ENCODE measurements at places on chromosomes 1 and 21. TPM values are rescaled to one million over a fixed set of nuclear protein-coding genes. Genes with fewer than 3 reads are reported as not detected.

DNA sequence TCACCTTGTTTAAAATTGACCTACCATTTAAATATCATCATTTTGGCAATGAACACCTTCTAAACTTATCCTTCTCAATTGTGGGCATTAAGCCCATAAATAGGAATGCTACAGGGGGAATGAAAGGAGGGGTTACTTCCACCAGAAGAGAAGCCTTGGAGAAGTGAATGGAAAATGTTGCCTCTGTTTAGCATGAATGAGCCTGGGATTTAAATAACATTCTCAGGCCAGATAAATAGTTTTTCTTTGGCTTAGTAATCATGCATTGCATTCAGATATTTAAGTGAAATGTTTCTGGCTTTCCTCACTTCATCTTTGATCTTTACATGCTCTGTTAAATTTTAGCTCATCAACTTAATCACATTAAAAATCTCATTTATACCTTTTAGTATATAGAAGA lies 284.3 kb upstream of the FMN2 start:
- DNase-seq = no peak
- no peaks in the 10 kb centered on the region for H3K36me3 ChIP-seq
- no peaks in the 10 kb centered on the region for H3K27me3 ChIP-seq
- no peaks in the 10 kb centered on the region for H3K4me1 ChIP-seq
- H3K27ac ChIP-seq = no peak overlapping the region

GRCh38 chr1:198116069-198116468 lies 40.7 kb upstream of the NEK7 start:
- H3K27ac ChIP-seq = no peak overlapping the region
- no peaks in the 10 kb centered on the region for H3K27me3 ChIP-seq
- no peak for DNase-seq
- H3K36me3 ChIP-seq = no peaks in the 10 kb centered on the region
- no peak overlapping the region for H3K4me3 ChIP-seq
- H3K4me1 ChIP-seq = no peaks in the 10 kb centered on the region

- no peak for DNase-seq
- H3K4me3 ChIP-seq = no peak overlapping the region
- no peaks in the 10 kb centered on the region for H3K4me1 ChIP-seq
- H3K27ac ChIP-seq = no peak overlapping the region
These were observed 12.2 kb upstream of the FAM167B start for GRCh38 chr1:32234792-32235191.

DNA sequence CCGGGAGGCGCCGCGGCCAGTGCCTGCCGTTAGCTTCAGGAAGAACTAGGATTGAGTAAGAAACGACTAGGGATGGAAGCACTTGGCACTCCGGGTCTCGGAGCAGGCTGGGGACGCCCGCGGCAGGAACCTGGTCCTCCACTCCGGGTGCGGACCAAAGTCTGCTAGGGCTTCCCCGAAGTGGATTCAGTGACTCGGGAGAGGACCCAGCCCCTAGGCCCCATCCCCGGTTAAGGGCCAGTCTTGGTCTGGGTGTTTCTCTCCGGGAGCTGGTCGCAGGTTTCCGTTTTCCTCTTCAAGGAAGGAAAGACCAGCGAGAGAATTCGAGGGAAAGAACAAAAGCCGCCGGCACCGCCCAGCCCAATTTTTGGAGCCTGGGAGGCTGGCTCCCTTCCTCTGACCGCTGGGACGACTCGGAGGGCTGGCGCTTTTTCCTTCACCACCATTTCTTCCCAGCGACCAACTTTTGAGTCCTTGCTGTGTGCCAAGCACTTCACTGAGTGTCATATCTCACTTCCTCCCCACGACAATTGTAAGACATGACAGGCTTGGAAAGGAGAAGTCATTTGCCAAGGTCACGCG lies 16.8 kb upstream of the STMN1 start:
- DNase-seq = peak; percentile 47
- H3K4me1 ChIP-seq = peaks cover 3% of the 10 kb centered on the region
- no peaks in the 10 kb centered on the region for H3K27me3 ChIP-seq
- no peaks in the 10 kb centered on the region for H3K36me3 ChIP-seq
- H3K27ac ChIP-seq = peak overlapping the region; percentile 20

DNA sequence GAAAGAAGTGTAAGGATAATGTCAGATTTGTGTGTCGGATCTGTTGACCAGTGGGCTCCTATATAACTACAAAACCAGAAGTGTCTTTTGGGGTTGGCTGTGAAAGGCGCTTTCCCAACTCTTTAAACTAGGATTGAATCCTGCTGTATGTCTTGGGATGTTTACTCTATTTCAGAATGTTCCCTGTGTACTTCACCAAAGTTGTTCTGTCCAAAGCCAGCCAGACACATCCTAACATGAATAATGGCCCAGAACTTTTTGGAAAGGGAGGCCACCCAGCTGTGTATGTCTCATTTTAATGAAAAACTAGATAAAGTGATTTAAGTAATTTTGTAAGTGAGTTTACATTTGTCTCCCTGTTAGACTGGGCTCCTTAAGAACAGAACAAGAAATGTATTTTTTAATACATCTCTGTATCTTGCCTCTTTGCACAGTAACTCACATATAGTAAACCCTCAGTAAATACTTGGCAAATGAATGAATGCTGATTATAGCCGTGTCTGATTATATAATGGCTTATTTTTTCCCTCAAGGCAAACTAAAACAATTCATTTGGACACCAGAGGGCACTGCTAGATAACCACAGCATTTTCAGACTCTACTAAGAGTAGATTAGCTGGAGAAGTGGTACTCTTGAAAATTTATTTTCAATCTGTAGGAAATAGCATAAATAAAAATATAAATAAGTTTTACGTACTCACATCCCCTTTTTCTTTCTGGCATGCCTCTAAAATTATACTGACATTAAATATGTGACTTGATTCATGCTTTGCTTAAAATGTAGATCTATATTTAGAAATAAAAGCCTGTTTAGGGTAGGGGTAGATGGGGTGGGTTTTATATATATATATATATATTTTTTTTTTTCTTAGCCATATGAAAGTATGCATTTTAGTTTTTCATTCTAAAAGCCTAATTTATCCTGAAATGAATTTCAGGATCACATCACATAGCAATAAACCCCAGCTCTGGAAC lies 23.8 kb downstream of the TSEN15 start:
- H3K4me3 ChIP-seq = no peak overlapping the region
- no peaks in the 10 kb centered on the region for H3K4me1 ChIP-seq
- DNase-seq = peak; percentile 38
- no peaks in the 10 kb centered on the region for H3K27me3 ChIP-seq

GRCh38 chr1:215079456-215079855 lies 3.1 kb upstream of the KCNK2 start:
- no peak for DNase-seq
- peaks cover 18% of the 10 kb centered on the region for H3K27me3 ChIP-seq
- H3K27ac ChIP-seq = no peak overlapping the region
- H3K36me3 ChIP-seq = no peaks in the 10 kb centered on the region

DNA sequence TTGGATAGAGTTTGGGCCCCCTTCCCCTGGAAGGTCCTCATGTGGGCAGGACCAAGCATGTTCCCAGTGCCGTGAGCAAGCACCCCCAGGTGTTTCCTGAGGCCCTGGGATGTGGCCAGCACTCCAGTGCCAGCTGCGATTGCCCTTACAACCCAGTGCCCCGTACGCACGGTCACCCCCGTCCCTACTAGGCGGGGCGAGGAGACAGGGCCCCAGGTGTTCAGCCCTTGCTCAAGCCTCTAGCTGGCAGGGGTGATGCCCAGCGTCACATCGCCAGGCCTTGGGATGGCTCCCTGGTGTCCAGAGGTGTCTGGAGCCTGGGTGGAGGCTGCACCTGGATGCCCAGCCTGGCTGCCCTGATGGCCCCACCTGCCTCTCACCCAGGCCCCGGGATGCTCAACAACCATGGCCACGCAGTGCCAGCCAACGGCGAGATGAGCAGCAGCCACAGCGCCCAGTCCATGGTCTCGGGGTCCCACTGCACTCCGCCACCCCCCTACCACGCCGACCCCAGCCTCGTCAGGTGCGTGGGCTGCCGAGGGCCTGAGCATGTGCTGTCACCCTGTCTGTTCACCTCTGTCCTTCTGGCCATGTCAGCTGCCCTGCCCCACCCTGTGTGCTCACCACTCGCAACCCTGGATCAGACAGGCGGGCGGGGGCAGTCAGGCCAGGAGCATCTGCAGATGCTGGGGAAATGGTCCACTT lies 21.6 kb upstream of the CCDC27 start:
- H3K36me3 ChIP-seq = no peaks in the 10 kb centered on the region
- DNase-seq = no peak
- H3K4me1 ChIP-seq = no peaks in the 10 kb centered on the region
- H3K27ac ChIP-seq = no peak overlapping the region
- no peak overlapping the region for H3K4me3 ChIP-seq
- no peaks in the 10 kb centered on the region for H3K27me3 ChIP-seq

GRCh38 chr1:37177230-37177864 lies 143.0 kb upstream of the GRIK3 start:
- no peaks in the 10 kb centered on the region for H3K27me3 ChIP-seq
- H3K4me3 ChIP-seq = no peak overlapping the region
- peak; percentile 27 for DNase-seq
- no peak overlapping the region for H3K27ac ChIP-seq
- no peaks in the 10 kb centered on the region for H3K4me1 ChIP-seq

DNA sequence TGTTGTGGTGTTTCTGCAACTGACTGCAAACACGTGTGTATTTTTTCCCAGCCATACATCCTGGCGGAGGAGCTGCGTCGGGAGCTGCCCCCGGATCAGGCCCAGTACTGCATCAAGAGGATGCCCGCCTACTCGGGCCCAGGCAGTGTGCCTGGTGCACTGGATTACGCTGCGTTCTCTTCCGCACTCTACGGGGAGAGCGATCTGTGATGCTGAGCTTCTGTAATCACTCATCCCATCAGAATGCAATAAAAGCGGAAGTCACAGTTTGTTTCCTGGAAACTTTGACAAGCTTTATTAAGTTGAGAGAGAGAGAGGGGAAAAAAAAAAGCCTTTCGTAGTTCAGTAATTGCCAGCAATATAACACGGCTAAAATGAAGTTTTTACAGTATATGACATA lies 32.7 kb upstream of the MTR start:
- H3K27ac ChIP-seq = no peak overlapping the region
- no peaks in the 10 kb centered on the region for H3K36me3 ChIP-seq
- DNase-seq = no peak
- no peak overlapping the region for H3K4me3 ChIP-seq

DNA sequence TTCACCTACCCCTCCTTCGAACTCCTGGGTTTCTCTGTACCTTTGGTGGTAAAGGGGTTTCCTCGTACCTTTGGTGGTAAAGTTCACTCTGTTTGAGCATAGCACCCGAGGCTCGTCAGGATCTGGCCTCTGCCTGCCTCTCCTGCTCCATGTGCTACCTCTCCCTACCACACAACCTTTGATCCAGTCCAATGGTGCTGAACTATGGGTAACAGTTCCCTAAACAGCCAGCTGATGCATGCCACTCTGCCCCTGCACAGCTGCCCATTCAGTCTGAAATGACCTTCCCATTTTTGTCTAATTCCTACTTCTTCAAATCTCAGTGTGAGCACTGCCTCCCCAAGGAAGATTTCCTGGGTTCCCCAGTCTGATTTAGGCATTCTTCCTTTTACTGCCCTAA lies 14.0 kb downstream of the OVAAL start:
- no peaks in the 10 kb centered on the region for H3K27me3 ChIP-seq
- no peak overlapping the region for H3K27ac ChIP-seq
- no peak overlapping the region for H3K4me3 ChIP-seq
- DNase-seq = no peak

GRCh38 chr1:5975133-5975880 lies 16.9 kb downstream of the NPHP4 start:
- no peaks in the 10 kb centered on the region for H3K27me3 ChIP-seq
- no peak overlapping the region for H3K4me3 ChIP-seq
- H3K36me3 ChIP-seq = no peaks in the 10 kb centered on the region

DNA sequence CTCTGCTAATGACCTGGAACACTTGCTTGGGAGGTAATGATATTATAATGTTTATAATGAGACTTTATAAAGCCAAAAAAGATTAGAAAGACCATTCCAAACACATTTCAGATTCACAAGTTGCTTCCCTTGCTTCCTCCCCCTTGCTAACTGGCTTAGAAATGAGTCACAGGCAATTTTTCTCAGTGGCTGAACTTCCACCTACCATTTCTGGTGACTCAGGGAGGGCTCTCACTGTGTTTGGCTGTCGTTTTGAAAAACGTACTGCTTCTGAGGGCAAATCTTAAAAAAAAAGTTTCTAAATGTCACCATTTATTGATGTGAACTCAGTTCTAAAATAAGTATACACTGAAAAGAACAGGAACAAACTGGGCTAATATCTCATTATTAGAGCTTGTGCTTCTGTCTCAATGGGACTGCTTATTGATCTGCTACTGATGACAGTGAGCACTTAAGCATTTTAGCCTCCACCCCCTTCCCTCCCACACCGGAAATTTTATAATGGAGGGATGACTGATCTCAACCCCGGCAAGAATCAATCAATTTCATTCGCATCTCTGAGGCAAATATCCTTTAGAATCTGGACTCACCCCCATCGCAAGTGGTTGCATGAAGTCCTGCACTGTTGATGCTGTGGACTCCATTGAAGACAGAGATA lies 278.3 kb downstream of the KCTD3 start:
- no peak overlapping the region for H3K4me3 ChIP-seq
- no peak for DNase-seq
- no peaks in the 10 kb centered on the region for H3K27me3 ChIP-seq
- no peak overlapping the region for H3K27ac ChIP-seq

- no peaks in the 10 kb centered on the region for H3K36me3 ChIP-seq
- no peaks in the 10 kb centered on the region for H3K4me1 ChIP-seq
- DNase-seq = no peak
- peak overlapping the region; percentile 43 for H3K27ac ChIP-seq
- H3K4me3 ChIP-seq = no peak overlapping the region
- H3K27me3 ChIP-seq = no peaks in the 10 kb centered on the region
These were observed 104.8 kb downstream of the PSMG1 start for GRCh38 chr21:39078322-39079065.

GRCh38 chr1:217812175-217812574 lies 181.0 kb downstream of the SPATA17 start:
- H3K4me1 ChIP-seq = no peaks in the 10 kb centered on the region
- no peak overlapping the region for H3K4me3 ChIP-seq
- no peaks in the 10 kb centered on the region for H3K27me3 ChIP-seq
- no peak for DNase-seq

GRCh38 chr1:182083851-182084486 lies 22.5 kb upstream of the ZNF648 start:
- no peaks in the 10 kb centered on the region for H3K27me3 ChIP-seq
- no peaks in the 10 kb centered on the region for H3K36me3 ChIP-seq
- peak; percentile 25 for DNase-seq
- H3K4me1 ChIP-seq = no peaks in the 10 kb centered on the region
- no peak overlapping the region for H3K4me3 ChIP-seq
- no peak overlapping the region for H3K27ac ChIP-seq

DNA sequence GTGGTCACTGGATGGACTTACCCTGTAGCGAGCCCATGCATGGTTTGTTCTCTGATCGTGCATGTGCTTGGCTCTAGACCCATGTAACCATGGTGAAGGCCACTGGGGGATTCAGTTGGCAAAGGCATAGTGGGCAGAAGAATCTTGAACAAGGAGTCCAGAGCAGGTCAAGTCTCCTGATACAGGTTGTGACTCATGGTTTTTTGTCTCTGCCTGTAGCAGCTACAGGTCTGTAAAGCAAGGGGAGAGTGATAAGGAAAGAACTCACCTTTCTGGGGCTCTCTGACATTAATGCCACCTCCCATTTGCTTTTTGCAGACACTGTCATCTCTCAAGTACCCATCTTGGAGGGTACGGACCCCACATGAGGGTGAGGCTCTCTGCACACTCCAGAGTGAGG lies 153.4 kb upstream of the CAMK1G start:
- H3K4me1 ChIP-seq = no peaks in the 10 kb centered on the region
- H3K36me3 ChIP-seq = no peaks in the 10 kb centered on the region
- no peak overlapping the region for H3K27ac ChIP-seq
- no peak for DNase-seq
- no peak overlapping the region for H3K4me3 ChIP-seq
- no peaks in the 10 kb centered on the region for H3K27me3 ChIP-seq

GRCh38 chr1:83846138-83846537 lies 152.8 kb downstream of the TTLL7 start:
- no peaks in the 10 kb centered on the region for H3K4me1 ChIP-seq
- H3K36me3 ChIP-seq = no peaks in the 10 kb centered on the region
- DNase-seq = no peak
- no peak overlapping the region for H3K27ac ChIP-seq

UBL4B gene
- not detected for total RNA-seq

C4BPA gene
- 1.9 TPM for total RNA-seq

Data from colonic mucosa (tissue), 4 donors.